Mesendoderm (in vitro differentiated cells): ENCODE measurements at places on chromosomes 12 and 14.

- DNase-seq: no peak
Observed at GRCh38 chr14:51653775-51654532, 2.2 kb downstream of the FRMD6 start.

DNA sequence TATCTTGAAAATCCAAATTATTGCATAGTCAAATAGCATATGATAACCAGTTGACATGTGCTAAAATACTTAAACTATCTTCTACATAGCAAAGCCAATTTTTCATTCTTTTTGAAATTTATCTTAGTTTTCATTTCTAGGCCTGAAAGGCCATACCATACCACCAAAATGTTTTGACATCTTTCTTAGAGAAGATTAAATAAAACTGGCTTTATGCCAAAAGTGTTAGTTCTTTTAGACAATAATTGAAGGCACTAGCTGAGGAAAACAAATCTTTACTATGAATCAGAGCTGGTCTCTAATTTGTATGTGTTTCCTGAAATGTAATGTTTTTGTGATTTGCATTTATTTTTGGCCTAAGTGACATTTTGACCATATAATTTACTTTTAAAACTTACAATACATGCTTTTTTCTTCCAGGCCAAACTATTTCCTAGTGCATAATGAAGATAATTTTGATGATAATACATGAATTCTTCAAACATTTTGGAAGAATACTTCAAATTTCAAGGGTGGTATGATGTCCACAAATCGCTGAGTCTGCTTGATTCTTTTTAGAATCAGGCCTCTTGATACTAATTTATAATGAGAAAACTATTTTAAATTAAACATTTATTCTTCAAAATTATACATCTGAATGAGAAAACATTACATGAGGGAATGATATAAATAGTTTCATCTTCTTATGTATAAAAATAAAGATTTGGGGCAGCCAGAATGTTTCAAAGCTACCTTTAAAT is 6.5 kb upstream of the KCNMB4 start:
- DNase-seq: no peak

DNA sequence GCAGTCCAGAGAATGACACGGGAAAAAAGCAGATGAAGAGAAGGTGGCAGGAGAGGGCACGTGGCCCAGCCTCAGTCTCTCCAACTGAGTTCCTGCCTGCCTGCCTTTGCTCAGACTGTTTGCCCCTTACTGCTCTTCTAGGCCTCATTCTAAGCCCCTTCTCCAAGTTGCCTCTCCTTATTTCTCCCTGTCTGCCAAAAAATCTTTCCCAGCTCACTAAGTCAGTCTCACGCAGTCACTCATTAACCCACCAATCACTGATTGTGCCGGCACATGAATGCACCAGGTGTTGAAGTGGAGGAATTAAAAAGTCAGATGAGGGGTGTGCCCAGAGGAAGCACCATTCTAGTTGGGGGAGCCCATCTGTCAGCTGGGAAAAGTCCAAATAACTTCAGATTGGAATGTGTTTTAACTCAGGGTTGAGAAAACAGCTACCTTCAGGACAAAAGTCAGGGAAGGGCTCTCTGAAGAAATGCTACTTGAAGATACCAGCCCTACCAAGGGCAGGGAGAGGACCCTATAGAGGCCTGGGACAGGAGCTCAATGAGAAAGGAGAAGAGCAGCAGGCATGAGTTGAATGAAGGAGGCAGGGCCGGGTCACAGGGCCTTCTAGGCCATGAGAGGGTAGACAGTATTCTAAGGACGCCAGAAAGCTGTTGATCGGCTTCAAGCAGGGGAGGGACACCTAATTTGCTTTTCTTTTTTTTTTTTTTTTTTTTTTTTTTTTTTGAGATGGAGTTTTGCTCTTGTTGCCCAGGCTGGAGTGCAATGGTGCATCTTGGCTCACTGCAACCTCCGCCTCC is 40.9 kb downstream of the DAD1 start:
- no peak for DNase-seq

GRCh38 chr14:102077382-102077709 is 9.5 kb downstream of the HSP90AA1 start:
- no peak for DNase-seq

DNA sequence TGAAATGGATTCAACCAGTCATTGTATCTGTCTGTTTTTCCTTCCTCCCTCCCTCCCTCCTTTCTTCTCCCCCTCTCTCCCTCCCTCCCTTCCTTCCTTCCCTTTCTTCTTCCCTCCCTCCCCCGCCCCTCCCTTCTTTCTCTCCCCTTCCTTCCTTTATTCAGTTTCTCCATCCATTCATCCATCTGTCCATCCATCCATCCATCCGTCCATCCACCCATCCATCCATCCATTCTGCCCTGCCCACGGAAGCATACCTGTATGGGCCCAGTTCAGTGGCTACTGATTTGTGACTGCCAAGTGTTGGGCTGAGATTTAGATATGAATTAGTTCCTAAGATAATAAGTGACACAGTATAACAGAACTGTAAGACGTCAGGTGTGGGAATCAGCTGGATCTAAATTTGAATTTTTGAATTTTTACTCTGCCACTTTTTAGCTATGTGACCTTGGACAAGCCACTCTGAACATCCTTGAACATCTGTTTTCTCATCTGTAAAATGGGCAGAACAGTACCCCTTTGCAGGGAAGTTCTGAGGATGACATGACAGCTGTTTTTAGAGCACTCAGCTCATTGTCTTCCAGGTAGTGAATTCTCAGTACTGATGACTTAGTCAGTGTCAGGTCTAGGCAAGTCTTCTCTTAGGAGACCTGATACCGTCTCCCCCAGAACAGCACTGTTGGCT is 42.9 kb downstream of the CFAP251 start:
- DNase-seq: no peak

DNA sequence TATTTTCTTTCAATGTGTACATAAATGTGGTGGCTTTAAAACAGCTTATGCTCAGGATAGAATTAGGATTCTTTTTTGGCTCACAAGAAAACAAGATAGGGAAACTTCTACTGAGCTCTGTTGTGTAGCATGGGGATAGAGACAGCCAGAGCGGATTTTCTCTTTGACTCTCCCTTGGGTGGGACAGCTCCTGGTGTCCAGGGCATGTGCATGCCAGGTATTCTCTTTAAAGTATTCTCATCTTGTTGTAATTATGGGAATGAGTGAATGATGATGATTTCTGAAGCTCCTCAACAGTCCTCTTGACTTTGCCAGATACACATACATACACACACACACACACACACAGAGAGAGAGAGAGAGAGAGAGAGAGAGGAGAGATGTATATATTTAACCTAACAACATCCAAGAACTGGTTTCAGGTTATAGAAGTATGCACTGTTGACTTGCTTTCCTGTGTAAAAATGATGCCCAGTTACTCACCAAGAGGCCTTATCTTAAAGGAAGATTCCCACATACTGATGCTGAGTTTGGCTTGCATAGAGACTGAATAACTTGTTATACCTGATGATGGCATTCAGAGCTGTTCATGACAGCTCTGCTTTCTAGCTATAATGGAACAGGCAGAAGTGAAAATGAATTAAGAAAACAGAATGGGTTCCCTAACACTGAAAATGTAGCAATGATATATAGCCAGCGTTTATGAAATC is 387.5 kb downstream of the EGLN3 start:
- no peak for DNase-seq

- DNase-seq: no peak
Observed at GRCh38 chr12:84814664-84815245, 97.8 kb downstream of the SLC6A15 start.

- DNase-seq: no peak
Observed at GRCh38 chr12:120874547-120875245, 29.5 kb downstream of the SPPL3 start.

DNA sequence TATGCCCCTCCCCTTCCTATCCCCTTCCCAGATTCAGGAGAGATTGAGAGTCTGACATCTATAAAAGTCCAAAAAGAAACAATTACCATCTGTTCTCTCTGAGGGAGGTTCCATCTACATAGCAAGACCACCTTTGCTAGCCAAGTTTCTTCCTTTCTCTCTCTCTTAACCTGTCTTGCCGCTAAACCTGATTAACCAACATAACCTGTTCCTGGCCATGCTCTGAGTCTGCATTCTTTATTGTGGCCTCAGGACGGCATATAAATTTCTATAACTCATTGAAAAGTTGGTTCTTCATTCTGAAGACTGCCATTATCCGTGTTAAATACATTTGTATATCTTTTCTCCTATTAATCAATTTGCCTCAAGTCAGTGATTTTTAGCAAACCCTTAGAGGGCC is 594.0 kb downstream of the KCNH5 start:
- no peak for DNase-seq

DNA sequence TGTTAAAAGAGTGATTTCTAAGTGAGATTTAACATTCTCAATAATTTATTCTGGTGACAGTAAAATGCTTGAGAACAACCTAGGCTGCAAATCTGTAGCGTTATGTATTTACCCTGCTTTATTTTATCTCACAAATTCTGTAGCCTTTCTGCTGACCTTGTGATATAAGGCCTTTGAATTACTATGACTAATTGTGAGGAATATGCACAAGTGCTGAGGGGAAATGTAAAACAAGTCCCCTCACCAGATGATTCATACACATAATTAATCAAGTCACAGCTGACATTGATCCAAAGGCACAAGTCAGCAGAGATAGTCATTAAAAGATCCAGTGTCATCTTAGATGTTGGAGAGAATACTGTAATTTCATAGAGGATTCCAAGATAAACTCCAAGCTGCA is 992.7 kb upstream of the USP15 start:
- no peak for DNase-seq

DNA sequence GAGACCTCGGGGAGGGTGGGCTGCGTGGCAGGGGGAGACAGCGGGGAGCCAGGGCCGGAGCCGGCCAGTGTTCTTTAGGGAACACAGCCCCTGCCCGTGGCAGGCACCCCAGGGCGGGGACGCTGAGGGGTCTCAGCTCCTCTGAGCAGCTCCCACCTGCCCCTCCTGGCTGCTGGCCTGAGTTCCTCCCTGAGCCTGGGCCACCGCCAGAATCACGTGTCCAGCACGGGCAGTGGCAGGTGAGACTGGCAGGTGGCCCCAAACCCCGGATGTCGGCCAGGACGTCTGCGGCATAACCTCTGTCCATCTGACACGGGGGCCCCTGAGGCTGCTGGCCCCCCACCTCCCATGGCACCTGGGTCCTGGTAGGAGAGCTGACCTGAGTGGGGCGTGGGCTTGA is 25.1 kb downstream of the NOC4L start:
- no peak for DNase-seq

- no peak for DNase-seq
Observed at GRCh38 chr14:50173891-50174290, 57.5 kb downstream of the SOS2 start.

DNA sequence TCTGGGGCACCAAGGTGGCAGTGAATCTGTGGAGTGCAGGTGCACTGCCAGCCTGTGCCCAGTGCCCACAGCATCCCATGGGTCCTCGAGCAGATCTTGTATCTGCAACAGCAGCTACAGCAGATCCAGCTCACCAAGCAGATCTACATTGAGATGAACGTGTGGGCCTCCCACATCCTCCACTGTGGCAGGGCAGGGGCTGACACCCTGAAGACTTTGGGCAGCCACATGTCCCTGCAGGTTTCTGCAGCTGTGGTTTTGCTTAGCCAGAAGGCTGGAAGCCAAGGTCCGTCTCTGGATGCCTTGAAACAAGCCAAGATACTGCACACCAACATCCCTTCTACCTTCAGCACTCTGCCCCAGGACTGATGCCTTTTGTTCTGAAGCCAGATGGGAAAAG is 338.8 kb upstream of the OR4E1 start:
- DNase-seq: no peak

GRCh38 chr12:123094349-123095077 is 56.4 kb downstream of the PITPNM2 start:
- DNase-seq: no peak

GRCh38 chr12:132615579-132616038 is 3.0 kb upstream of the P2RX2 start:
- no peak for DNase-seq

- DNase-seq: no peak
Observed at GRCh38 chr12:126038434-126038833, 973.2 kb downstream of the AACS start.

DNA sequence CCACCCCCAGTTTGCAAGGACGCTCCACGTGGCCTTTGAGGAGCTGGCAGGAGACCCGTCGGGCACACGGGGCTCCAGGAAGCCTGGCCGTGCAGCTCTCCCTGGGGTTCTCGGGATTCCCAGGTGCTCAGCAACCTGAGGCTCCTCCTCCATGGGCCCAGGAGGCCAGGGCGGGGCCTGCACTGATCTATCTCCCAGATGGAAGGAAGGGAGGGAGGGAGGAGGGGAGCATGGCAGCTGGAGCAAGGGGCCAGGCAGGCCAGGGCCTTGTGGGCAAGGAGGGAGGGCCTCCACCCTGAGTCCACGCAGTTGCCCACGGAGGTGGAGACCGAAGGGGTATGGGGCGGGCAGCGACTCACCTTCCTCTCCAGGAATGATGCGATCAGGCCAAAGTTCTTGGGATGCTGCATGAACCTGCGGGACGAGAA is 127.3 kb downstream of the RFLNA start:
- no peak for DNase-seq

- peak; percentile 97 for DNase-seq
Observed at GRCh38 chr12:122399592-122400373, 22.7 kb downstream of the CLIP1 start.

DNA sequence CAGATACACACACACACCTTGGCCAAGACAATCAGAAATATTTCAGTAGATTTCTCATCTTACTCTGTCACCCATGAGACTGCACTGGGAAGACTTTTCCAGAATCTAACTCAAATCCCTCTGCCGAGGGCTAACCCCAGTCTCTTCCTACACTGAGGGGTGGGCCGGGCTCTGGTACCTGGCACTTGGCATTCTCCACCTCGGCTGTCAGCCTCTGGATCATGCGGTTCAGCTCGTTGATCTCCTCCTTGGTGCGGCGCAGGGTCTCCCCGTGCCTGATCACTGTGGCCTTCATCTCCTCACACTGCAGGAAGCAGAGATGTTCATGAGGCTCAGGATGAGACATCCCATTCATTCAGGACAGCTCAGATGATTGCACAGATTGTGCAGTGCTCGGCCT is 4.9 kb downstream of the KRT83 start:
- DNase-seq: no peak

- DNase-seq: peak; percentile 47
Observed at GRCh38 chr14:105087308-105087962, 22.2 kb upstream of the GPR132 start.

DNA sequence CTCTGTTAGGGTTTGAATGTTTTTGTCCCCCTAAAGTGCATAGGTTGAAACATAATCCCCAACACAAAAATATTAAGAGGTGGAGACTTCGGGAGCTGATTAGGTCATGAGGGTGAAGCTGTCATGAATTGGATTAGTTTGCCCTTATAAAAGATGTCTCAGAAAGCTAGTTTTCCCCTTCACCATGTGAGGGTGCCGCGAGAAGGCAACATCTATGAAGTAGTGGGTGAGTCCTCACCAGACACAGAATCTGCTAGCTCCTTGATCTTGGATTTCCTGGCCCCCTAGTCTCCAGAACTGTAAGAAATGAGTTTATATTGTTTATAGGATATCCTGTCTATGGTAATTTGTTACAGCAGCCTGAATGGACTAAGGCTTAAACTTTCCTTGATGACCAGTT is 301.5 kb upstream of the ATP2B1 start:
- DNase-seq: peak; percentile 42
